Pulmonary artery endothelial cell (primary cell): ENCODE measurements at places on chromosomes 5 and 9.

DNA sequence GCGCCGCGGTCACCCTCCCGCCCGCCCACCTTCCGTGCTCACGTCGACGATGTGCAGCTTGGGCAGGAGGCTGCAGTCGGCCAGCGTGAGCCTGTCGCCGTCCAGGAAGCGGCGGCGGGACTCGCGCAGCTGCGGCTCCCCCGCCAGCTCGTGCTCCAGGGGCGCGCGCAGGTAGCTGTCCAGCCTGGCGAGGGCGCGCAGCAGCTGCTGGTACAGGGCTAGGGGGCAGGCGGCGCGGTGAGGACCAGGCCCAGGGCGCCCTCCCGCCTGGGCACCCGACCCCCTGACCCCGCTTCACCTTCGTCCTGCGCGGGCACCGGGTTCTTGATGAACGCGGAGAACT, 1.5 kb downstream of the CLIC3 start:
- no peak for DNase-seq

GRCh38 chr5:171782332-171782966, 3.2 kb upstream of the SMIM23 start:
- no peak for DNase-seq

GRCh38 chr9:76463211-76463610, 4.2 kb downstream of the GCNT1 start:
- DNase-seq, result no peak

DNA sequence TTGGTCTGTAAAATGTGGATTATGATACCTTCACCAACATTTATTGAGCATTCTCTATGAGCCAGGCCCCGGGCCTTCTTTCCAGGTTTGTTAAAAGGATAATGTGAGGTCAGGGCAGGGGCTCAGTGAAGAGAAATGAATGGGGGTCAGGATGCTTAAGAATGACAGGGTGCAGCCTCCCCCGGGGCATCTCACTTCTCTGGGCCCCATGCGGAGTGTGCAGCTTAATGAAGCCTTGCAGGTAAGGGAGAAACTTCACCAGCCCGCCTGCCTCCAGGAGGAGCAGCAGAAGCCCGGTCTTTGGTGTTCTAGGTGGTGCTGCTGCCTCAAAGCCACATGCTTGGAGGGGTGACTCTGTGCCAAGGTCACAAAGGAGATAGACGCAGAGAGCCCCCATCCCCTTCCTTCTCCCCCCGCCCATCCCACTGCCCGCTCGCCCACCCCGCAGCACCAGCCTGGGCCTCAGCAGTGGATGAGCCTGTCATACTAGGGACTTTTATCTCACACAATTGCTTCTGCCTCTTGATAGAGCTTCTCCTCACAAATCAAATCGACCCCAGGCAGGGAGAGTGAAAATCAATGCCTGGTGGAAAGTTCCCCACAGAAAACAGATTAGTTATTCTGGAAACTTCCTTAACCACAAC, 244.8 kb downstream of the PBX3 start:
- DNase-seq, result no peak

DNA sequence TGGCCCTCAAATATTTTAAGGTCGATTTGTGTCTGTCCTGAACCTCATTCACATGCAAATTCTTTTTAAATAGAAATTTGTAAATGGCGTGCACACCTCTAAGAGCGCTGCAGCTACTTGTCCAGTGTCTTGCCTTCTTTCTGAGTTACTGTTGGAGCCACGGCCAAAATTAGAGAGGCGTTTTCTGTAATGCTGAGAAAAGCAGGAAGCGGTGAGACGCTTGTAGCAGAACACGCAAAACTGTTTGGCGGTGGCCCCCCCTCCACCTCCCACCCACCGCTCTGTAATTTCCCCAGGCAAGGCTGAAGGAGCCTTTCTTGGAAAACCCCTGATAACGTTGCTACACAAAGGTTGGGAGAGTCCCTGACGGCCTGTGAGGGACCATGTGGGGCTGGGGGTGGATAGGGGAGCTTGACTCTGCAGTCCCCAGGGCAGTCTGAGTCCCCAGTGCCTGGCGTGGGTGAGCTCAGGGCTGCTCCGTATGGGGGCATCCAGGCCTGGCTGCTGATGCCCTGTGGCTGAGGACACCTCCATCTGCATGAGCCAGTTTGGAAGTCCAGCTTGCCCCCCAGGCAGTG, 96.5 kb downstream of the GADD45G start:
- no peak for DNase-seq
